ENCODE measurements at places on chromosomes 6 and 20.

GRCh38 chr6:24997905-24998304 is 62.1 kb upstream of the RIPOR2 start:
- DNase-seq: no peak

- no peak for DNase-seq
These were observed 16.1 kb upstream of the SAMHD1 start for GRCh38 chr20:36967636-36968035.

- no peak for DNase-seq
These were observed 88.1 kb downstream of the ATXN1 start for GRCh38 chr6:16673011-16673797.

GRCh38 chr6:17845598-17845997 is 138.9 kb upstream of the NUP153 start:
- DNase-seq: no peak

GRCh38 chr6:137983269-137983668 is 116.2 kb downstream of the TNFAIP3 start:
- no peak for DNase-seq

DNA sequence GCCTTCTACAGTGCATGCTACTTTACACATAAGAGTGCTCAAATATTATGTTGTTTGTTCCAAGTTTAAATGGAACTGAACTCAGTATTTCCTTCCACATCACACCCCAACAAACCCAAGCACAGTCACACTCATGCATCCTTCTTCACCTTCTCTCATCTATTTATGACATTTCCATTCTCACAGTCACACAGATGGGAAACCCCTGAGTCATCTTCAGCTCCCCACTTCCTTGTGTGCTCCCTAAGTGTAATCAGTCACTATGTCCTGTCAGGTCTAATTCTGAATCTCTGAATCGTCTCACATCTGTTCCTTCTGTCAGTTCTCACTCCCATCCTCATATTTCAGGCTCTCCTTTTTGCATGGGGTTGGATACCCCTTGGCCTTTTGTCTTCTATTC is 96.0 kb downstream of the RIMS1 start:
- DNase-seq: no peak

GRCh38 chr6:117870486-117871242 is 36.4 kb upstream of the SLC35F1 start:
- no peak for DNase-seq

GRCh38 chr6:157621406-157621805 is 201.6 kb upstream of the SNX9 start:
- no peak for DNase-seq

DNA sequence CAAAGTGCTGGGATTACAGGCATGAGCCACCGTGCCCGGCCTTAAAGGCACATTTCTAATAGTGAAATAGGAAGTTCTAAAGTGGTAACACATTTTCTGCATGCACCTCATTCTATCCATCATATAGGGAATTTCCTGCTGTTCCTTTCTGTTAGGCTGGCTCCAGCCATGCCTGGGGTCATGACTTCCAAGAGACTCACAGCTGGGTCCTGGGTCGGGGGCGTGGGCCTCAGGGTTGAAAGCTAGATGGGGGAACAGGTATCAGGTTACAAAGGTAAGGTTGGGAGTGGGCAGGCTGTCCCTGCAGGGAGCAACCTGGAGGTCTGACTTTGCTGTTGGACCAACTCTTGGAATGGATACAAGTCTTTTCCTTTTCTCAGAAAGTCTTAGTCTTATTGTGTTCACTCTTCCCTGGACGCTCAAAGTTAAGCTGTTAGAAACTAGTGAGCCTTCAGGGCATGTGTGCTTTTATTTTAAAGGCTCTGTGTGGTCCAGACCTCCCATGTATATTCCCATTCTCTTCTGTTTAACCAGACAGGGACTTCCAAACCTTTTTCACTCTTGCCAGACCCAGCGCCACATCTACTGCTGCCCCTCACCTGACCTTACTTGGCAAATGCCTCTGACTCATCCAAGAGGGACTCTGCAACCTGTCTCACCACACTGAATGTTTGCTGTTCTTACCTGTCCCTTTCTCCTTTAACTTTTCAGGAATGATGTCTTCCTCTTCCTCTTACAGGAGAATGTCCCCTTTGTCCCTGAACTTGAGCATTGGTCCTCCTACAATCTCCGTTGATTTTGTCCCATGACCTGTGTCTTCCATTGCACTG is 64.4 kb downstream of the TMEM170B start:
- DNase-seq: no peak

- DNase-seq: peak; percentile 70
These were observed 313.7 kb upstream of the TBX18 start for GRCh38 chr6:85078058-85078457.

DNA sequence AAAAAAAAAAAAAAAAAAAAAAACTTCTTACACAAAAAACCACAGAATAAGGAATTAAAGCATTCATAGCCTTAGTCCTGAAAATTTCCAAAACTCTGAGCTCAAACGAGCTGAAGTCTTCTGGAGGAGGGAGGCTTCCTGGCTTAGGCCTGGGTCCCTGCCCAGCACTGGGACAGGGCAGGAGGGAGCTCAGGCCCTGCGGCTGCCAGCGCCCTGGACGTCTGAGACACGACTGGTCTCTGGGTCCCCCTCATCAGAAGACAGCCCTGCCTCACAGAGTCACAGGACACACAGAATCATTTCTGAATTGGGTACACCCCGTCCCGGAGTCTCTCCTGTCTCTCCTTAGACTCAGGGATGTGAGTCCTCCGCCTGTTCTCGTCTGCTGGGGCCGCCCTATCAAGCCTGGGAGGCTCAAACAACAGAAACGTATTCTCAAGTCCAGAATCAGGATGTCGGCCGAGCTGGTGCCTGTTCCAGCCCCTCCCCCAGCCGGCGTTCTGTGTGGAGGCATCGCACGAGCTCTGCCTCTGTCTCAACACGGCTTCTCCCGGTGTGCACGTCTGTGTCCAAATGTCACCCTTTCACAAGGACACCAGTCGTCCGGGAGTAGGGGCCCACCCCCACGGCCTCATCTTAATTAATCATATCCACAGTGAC is 39.4 kb downstream of the ZBTB46 start:
- no peak for DNase-seq

DNA sequence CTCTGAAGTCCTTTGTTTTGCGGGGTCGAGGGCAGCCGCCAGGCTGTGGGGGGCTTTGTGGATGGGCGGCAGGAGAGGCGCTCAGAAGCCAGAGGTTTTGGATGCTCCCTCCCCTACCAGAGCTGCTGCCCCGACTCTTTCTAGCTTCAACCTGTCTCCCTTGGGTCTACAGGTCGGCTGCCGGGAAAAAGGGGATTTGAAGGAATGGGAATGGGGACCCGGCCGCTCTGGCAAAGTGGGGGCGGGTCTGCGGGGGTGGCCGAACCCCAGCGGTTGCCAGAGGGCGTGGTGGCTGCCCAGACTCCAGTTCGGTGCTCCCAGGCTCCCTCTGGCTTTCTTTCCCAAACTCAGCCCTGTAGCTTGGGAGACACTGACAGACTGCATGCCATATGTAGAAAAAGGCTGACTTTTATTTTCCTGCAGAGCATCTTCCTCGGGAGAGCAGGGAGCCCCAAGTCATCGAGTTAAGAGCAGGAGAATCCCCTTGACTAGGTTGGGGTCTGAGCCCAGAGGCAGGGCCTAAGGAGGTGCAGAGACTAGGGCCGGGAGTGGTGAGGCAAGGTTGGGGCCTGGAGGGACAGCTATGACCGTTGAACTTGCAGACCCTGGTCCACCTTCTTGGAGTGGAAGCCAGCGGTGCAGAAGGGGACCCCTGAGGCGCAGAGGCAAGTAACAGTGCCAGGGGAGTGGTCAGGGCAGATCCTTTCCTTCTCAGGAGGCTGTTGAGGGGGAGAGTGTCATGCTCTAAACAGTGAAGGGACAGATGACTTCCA is 1.4 kb upstream of the PPP1R18 start:
- DNase-seq: no peak

DNA sequence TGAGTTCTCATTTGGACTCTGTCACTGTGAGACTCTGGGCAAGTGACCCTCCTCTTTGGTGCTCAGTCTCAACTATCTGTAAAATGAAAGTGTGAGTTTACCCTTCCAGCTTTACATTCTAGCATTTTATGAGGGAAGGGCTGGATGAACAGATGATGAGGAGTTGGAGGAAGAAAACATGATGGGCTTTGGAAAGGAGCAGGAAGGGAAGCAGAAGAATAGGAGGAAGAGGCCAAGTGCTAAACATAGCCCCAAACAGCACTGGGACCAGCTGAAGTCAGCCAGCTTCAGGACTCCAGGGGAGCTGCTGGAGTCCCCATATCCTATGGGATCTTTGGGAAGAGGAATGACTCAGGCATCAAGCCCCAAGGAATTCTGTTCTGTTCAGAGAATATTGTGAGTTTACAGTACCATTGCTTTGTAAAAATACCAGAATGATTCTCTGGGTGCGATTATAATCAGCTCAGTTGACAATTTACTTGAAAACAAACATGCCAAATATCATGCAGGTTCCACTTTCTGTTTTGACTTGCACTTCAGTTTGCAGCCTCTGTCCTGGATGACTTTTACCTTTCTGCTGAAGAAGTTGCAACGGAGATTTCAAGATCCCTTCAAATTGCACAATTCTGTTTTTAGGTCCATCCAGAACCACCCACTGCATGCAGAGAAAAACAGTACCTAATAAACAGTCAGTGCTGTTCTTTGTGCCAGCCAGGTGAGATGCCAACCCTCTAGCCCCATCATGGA is 3.2 kb downstream of the CD40 start:
- no peak for DNase-seq

- no peak for DNase-seq
These were observed 29.8 kb downstream of the C6orf89 start for GRCh38 chr6:36915599-36915998.

GRCh38 chr20:23436681-23437080 is 2.8 kb upstream of the CSTL1 start:
- DNase-seq: no peak

GRCh38 chr6:6930223-6930880 is 177.4 kb upstream of the RREB1 start:
- no peak for DNase-seq

- DNase-seq: no peak
These were observed 25.5 kb downstream of the NPEPL1 start for GRCh38 chr20:58718121-58718563.

All from AG09319 (cell line).